ENCODE measurements at places on chromosomes 2 and 18. TPM values are rescaled to one million over a fixed set of nuclear protein-coding genes. Genes with fewer than 3 reads are reported as not detected.

GRCh38 chr2:178114462-178114861 lies 2.2 kb downstream of the RBM45 start:
- H3K27me3 ChIP-seq, result no peaks in the 10 kb centered on the region
- H3K36me3 ChIP-seq, result peaks cover 3% of the 10 kb centered on the region
- H3K4me1 ChIP-seq, result peaks cover 26% of the 10 kb centered on the region

- H3K27ac ChIP-seq, result no peak overlapping the region
- peaks cover 52% of the 10 kb centered on the region for H3K4me1 ChIP-seq
These were observed 25.2 kb downstream of the MYCN start for GRCh38 chr2:15965564-15966019.

Gene SLC11A1
- 0.19 TPM for total RNA-seq

GRCh38 chr2:75456111-75456510 lies 104.6 kb downstream of the EVA1A start:
- no peak overlapping the region for H3K27ac ChIP-seq
- H3K36me3 ChIP-seq, result no peaks in the 10 kb centered on the region
- peaks cover 11% of the 10 kb centered on the region for H3K27me3 ChIP-seq
- H3K4me1 ChIP-seq, result no peaks in the 10 kb centered on the region
- no peak overlapping the region for H3K4me3 ChIP-seq
- DNase-seq, result no peak

- H3K36me3 ChIP-seq, result peaks cover 10% of the 10 kb centered on the region
- DNase-seq, result no peak
- no peak overlapping the region for H3K4me3 ChIP-seq
- peaks cover 5% of the 10 kb centered on the region for H3K4me1 ChIP-seq
These were observed 86.9 kb downstream of the TRIB2 start for GRCh38 chr2:12803607-12804006.

DNA sequence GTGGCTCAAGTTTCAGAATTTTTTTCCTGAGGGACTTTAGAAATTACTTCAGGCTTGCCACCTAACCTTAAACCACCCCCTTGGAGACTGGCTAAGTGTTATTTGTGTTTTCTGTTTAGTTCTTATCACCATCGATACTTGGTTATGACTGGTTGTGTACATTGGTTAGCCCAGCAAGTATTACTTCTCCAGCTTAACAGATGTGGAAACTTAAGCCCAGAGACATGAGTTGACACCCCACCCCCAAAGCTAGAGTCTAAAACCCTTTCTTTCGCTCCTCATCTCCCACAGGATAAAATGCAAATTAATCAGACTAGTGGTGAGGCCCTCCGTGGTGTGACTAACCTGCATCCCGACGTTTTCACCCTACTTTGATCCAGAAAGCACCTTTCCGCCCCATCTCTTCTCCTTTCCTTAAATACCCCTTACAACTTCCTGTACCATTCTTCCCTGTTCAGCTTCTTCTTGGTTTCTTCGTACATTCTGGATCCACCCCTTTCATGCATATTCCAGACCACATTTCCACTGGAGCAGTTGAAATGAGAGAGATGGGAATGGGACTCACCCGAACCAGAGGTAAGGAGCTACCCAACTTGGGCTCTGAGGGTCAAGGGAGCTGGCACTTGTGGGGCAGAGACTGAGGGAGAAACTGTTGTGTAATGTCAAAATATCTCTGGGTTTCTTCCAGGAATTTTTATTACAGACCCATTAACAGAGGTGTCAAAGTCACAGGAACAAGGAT lies 819 bp upstream of the MAP3K2 start:
- no peak for DNase-seq
- H3K27ac ChIP-seq, result peak overlapping the region; percentile 20
- H3K27me3 ChIP-seq, result no peaks in the 10 kb centered on the region
- peaks cover 72% of the 10 kb centered on the region for H3K4me1 ChIP-seq
- peak overlapping the region; percentile 86 for H3K4me3 ChIP-seq

- H3K27me3 ChIP-seq, result no peaks in the 10 kb centered on the region
- DNase-seq, result no peak
- no peak overlapping the region for H3K27ac ChIP-seq
- no peak overlapping the region for H3K4me3 ChIP-seq
- H3K36me3 ChIP-seq, result peaks cover 5% of the 10 kb centered on the region
These were observed 204.4 kb downstream of the SRBD1 start for GRCh38 chr2:45406621-45407020.

Gene LRP1B
- total RNA-seq, result not detected

DNA sequence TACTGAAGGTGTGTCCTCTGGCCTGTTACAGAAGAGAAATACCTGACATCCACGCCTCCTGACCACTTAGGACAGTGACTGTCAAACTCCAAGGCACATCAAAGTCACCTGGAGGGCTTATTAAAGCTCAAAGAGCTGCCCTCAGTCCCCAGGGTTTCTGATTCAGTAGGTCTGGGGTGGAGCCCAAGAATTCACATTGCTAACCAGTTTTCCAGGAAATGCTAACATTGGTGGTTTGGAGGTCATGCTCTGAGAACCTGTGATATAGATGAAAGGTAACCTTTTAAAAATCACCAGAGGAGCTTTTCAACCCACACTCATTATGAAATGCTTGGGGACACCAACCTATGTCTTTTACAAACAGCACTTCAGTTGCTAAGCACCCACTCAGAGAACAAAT lies 172.3 kb downstream of the ALK start:
- H3K27me3 ChIP-seq, result peaks cover 22% of the 10 kb centered on the region
- no peak for DNase-seq
- no peak overlapping the region for H3K4me3 ChIP-seq
- H3K36me3 ChIP-seq, result no peaks in the 10 kb centered on the region
- H3K4me1 ChIP-seq, result peaks cover 6% of the 10 kb centered on the region

Data from activated T-cell treated with anti-CD3 and anti-CD28 coated beads, Interleukin-2, amount 50 U/mL, for 72 hours (primary cell).